GM23338 (cell line): ENCODE measurements at places on chromosomes 11 and 22. TPM values are rescaled to one million over a fixed set of nuclear protein-coding genes. Genes with fewer than 3 reads are reported as not detected.

Gene HEPHL1
- 0.04 and 0.07 TPM in 2 replicates for total RNA-seq

- DNase-seq = no peak
- no peak overlapping the region for H3K4me3 ChIP-seq
- no peaks in the 10 kb centered on the region for H3K27me3 ChIP-seq
- peaks cover 5% of the 10 kb centered on the region; the same call in 1 of the 2 replicates for H3K4me1 ChIP-seq
- no peak overlapping the region for H3K27ac ChIP-seq
These were observed 221.1 kb upstream of the NARS2 start for GRCh38 chr11:78795621-78796261.

- DNase-seq = peak; percentile 40
- H3K4me3 ChIP-seq = no peak overlapping the region
- no peaks in the 10 kb centered on the region for H3K27me3 ChIP-seq
These were observed 47.8 kb downstream of the SWAP70 start for GRCh38 chr11:9711454-9712307.

- no peak for DNase-seq
- H3K4me1 ChIP-seq = peaks cover 21% of the 10 kb centered on the region
- H3K27me3 ChIP-seq = no peaks in the 10 kb centered on the region
- no peak overlapping the region for H3K4me3 ChIP-seq
These were observed 25.9 kb downstream of the MRGPRG start for GRCh38 chr11:3192511-3193372.

DNA sequence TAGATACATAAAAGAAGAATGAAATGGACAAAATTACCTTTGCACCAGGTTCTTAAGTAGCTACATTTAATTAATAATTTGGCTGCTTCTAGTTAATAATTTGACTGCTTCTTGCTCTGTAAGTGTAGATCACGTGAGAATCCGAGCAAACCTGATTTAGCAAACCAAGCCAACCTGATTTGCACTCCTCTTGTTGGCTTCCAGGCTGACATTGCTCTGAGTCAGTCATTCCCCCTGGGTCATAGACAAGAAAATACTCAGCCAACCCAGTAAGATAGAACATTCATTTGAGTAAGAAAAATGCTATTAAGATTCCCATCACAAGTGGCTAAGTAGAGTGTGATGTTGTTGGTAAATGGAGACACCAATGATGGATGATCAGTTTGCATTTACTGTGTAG is 304.1 kb downstream of the C11orf87 start:
- no peak overlapping the region for H3K27ac ChIP-seq
- no peak overlapping the region for H3K4me3 ChIP-seq
- no peaks in the 10 kb centered on the region for H3K36me3 ChIP-seq
- no peak for DNase-seq
- no peaks in the 10 kb centered on the region for H3K4me1 ChIP-seq
- no peaks in the 10 kb centered on the region for H3K27me3 ChIP-seq

Gene CALCB
- total RNA-seq = 7.4 and 7.9 TPM in 2 replicates

GRCh38 chr11:116874251-116874650 is 36.8 kb upstream of the APOA1 start:
- DNase-seq = no peak
- H3K36me3 ChIP-seq = no peaks in the 10 kb centered on the region
- H3K27me3 ChIP-seq = no peaks in the 10 kb centered on the region
- H3K27ac ChIP-seq = no peak overlapping the region
- H3K4me1 ChIP-seq = no peaks in the 10 kb centered on the region; the same call in 1 of the 2 replicates
